Fibroblast of skin of back (primary cell): ENCODE measurements at places on chromosomes 13 and 19.
A peak's percentile ranks its signal among the peaks of the same experiment; 100 is the strongest.

DNA sequence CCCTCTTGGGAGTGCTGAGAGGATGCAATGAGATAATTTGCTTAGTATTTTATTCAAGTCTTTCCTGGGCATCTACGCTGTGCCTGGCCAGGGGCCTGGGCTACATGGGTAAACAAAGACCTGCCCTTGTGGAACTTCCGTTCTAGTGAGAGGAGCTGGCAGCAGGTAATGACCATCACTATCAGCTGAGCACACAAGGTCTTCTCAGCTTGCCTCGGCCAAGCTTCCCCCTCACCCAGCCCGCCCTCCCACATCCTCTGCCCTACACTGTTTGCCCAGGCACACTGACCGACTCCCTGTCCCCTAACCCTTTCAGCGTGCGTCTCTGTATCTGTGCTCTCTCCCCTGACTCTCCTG, 8.6 kb upstream of the FKRP start:
- DNase-seq, result no peak

DNA sequence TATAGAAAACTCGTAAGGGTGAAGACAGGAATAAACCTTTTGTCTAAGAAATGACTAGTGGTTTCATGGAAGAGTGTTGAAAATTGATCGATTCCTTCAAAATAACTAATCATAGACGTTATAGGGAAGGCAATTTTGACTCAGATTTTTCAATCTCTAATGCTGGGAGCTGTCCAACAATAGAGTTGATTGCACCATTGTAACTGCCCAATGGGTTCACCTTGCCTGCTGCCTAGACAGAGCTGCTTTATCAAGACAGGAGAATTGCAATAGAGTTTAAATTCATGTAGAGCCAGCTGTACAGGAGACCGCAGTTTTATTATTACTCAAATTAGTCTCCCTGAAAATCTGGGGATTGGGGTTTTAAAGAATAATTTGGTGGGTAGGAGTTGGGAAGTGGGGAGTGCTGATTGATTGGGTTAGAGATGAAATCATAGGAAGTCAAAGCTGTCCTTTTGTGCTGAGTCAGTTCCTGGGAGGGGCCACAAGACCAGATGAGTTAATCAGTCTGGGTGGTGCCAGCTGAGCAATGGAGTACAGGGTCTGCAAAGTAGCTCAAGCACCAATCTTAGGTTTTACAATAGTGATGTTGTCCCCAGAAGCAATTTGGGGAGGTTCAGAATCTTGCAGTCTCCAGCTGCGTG, 16.8 kb upstream of the ADGRE2 start:
- DNase-seq, result peak; percentile 4

- no peak for DNase-seq
These were observed 12.5 kb upstream of the CYP2A6 start for GRCh38 chr19:40862785-40863184.

GRCh38 chr13:24040835-24041234, 119.7 kb upstream of the SPATA13 start:
- DNase-seq, result no peak

DNA sequence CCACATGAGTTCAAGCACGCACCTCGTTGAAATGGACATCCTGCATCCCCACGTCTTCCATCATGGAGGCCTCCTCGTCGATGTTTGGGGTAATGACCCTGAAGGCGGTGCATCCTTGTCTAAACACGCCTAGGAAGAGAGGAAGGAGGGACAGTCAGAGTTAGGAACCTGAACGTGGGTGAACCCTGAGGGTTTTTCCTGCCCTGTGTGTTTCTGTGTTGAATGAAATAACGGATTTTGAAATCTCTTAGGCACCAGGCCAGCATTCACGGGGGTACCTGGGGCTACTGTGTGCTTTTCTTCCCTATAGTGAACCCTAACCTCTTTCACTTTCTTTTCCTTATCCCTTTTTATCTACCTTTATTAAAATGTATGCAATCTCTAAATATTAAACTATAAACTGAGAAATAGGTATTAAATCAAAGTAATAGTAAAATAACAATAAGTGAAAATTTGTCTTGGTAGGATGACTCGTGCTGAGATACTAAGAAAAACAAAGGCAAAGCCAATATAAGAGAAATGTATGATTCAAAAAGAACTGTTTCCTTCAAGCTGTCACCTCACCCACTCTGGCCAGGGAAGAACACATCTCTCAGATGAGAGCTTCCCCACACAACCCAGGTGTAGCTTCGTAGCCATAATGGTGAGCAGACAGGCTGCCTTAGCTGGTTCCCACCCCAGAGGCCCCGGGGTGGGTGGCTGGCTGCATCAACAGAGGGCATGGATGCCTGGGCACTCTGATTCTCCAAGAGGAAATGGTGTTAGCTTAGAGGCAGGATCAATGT, 72.1 kb upstream of the SLC15A1 start:
- DNase-seq, result peak; percentile 27
